ENCODE measurements at places on chromosomes 2 and 18.

- DNase-seq, result no peak
Observed at GRCh38 chr2:79723830-79724229, 211.0 kb downstream of the CTNNA2 start.

DNA sequence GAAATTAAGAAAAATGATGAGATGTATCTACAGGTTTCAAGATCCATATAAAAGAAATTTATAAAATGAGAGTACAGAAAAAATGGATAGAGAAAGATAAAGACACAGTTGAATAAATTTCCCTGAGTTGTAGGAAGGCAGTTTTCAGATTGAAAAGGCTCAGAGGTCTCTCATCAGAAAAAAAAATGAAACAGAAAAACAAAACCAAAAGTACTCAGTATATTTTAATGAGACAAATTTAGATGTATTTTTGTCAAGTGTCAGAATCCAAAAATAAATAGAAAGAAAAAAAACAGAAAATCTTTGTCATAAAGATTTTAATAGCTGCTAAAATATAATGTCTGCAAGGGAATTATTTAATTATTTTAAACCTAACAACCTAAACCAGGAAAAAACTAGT lies 520.5 kb downstream of the KCNJ3 start:
- no peak for DNase-seq

DNA sequence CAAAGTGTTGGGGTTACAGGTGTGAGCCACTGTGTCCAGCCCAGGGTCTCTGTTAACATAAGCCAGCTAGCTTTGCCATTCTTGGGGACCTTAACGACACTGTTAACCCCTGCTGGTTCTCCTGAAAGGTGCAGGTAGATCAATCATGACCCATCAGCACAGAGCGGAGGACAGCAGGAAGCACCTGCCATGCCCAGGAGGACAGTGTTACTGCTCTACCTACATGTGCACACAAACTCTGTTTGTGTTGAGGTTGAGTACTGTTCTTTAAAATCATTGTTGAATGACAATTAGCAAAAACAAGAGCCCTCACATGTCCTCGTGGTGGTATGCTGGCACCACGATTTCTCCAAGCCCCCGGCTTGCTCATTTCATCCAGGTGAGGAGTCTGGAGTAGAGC lies 120.9 kb downstream of the FAM210A start:
- DNase-seq, result no peak

DNA sequence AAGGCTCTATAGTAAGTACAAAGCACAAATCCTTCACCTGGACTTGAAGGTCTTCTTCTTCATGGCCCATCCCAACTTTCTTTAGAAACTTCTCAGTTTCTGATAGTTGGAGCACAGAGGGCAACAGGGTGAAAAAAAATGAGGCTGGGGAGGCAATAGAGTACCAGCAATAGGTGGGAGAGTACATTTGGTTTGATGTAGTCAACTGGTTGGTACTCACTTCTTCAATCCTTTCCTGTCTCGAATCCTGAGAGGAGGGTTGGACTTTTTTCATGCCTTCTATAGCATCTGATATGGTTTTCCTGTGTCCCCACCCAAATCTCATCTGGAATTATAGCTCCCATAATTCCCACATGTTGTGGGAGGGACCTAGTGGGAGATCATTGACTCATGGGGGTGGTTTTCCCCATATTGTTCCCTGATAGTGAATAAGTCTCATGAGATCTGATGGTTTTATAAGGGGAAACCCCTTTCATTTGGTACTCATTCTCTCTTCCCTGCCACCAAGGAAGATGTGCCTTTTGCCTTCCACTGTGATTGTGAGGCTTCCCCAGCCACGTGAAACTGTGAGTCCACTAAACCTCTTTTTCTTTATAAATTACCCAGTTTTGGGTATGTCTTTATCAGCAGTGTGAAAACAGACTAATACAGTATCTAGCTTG lies 75.9 kb upstream of the LCLAT1 start:
- DNase-seq, result no peak

DNA sequence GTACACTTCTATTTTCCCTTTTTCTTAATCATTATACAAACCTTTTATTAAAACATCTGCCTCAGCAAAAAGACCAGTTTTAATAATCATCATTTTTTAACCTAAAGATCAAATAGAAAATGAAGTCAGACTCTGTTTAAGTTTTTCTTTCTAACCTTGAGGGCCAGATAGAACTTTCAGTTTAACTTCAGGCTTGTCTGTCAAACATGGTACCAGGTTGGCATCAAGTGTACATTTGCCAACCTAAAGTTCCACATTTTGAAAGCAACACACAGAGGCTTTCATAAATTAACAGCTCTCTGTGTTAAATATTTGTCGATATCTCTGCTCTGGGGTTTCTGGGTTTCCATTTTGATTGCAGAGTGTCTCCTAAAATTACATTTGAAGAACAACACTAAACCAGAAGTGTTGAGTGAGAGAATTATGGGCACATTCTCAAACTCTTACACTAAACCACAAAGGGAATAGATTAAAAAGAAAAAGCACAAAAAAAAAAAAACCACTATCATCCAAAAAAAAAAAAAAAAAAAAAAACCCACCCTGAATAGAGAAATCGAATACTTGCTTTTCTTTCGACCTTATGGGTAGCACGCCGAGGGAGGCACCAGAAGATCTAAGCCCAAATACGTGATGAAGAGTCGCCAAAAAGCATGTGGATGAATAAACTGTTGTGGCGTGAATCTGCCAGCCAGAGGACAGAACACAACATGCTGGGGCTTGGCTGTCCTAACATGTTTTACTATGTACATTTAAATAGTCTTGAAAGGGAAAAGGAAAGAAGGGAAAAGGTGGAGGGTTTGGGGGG lies 166.2 kb downstream of the TCF4 start:
- no peak for DNase-seq

DNA sequence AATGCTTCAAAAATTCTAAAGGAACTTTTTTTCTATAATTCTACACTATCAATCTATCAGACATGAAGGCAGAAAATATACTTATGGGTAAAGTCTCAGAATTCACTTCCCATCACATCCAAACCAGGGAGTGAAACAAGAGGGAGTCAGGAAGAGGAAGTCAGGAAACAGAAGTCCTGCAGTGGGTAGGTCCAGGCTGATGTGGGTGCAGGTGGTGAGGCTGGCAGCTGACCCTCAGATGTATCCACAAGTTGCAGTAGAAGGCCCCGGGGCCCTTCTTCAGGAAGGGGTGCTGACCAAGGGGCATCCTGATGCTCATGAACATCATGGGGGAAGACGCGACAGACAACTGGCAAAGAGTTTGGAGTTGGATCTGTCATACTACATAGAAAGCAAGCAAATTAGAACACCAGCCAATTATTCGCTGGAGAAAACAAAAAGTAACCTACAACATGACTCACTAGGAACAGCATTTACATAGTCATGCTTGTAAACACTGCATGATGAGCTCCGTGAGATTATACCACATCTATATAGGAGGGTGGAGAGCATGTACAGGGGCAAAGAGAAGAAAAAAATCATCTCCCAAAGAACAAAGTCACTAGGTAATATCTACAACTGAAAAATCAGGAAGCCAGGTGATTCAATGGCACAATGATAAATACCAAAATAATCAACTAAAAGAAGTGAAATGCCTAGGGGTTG lies 4.2 kb downstream of the UXS1 start:
- no peak for DNase-seq

DNA sequence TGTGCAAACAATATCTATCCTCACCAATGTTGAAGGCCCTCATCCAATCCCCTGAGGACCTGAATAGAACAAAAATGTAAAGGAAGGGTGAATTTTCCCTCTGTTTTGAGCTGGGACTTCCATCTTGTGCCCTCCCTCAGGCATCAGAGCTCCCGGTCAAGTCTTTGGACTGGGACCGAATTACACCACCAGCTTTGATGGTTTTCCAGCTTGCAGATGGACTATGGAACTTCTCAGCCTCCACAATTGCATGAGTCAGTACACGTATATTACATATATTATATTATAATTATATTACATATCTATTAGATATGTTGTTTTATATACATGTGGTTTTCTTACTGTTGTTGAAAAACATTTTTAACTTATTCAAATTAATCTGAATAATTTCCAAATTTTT lies 496.4 kb downstream of the CMPK2 start:
- no peak for DNase-seq

DNA sequence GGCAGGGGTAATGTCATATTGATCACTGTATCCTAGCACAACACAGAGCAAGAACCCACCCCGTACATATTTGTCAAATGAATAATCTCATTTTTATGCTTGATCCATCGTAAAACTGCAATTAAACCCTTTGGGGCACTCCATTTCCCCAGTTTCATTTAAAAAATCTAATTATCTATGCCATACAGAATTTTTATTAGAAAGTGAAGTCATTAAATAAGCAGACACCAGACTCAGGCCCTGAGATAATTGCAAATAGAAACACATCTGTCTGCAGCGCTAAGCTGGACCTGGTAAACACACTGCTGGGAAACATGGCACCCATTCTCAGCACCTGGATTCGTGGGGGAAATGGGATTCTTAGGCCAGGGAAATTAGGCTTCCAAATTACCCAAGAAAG lies 5.1 kb downstream of the CYRIA start:
- DNase-seq, result no peak

- DNase-seq, result no peak
Observed at GRCh38 chr2:54624591-54625071, 98.8 kb upstream of the EML6 start.

DNA sequence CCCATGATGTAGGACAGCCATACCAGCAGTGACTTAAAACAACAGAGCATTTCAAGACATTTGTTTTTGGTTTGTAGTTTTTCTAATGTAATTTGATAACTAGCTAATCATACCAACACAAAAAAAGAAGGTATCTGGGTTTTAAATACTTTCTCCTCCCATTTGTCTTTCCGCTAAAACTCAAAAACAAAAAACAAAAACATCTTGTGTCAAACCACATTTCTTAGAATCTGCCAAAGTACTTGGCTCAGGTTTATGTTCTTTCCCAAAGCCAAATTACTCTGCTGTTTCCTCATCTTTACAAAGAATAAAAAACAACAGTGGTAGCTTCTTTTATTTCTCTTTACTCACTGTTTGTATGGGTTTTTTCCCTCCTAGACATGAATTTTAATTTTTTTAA lies 71.5 kb downstream of the GREB1L start:
- no peak for DNase-seq

- no peak for DNase-seq
Observed at GRCh38 chr2:143205106-143205764, 76.0 kb downstream of the ARHGAP15 start.

DNA sequence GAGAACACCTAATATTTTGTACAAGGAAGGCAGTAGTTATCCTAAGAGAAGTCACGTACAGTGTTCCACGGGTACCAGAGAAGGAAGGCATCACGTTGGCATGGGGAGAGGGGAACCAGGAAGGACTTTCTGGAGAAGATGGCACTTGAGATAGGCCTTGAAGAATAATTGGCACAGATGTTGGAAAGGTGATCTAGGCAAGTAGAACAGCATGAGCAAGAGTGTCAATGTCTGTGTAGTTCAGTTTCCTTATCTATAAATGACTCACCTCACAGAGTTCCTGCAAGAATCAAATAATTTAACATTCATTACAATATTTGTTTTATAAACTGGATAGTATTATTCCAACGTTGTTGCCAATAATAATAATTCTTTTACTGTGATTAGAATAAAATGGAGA lies 48.3 kb upstream of the BZW1 start:
- DNase-seq, result no peak

DNA sequence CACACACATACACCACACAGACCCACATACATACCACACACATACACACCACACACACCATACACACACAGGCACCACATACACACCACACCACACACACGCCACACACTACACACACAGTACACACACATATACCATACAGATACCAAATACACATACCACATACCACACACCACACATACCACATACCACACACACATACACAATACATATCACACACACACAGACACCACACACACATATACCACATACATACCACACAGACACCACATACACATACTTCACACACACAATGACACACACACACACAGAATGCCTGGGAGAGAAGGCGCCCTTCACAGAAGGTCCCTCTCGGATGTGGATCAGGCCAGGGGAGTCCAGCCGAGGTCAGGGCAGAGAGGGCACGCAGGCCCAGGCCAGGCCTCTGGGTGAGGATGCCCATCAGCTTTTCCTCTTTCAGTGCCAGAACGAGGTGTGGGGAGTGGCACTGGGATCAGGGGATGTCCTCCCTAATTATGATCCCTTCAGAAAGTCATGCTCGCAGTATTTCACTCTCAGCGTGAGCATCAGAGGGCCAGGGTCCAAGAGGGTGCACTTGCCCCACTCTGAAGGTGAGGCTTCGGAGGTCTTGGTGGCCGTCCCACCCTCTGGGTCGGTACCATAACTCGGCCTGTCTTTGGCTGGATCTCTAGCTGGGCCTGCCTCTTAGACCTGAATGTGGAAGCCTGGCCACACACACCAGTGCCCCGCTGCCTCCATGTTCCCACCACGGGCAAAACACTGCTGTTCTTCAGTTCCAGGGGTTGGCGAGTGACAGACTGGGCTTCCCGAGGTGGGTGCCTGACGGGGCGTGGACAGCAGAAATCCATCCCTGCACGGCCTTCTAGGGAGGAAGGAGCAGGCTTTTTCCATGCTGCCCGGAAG lies 70.6 kb upstream of the ODC1 start:
- DNase-seq, result no peak

GRCh38 chr2:97653473-97653872 lies 7.6 kb downstream of the COX5B start:
- DNase-seq, result no peak

DNA sequence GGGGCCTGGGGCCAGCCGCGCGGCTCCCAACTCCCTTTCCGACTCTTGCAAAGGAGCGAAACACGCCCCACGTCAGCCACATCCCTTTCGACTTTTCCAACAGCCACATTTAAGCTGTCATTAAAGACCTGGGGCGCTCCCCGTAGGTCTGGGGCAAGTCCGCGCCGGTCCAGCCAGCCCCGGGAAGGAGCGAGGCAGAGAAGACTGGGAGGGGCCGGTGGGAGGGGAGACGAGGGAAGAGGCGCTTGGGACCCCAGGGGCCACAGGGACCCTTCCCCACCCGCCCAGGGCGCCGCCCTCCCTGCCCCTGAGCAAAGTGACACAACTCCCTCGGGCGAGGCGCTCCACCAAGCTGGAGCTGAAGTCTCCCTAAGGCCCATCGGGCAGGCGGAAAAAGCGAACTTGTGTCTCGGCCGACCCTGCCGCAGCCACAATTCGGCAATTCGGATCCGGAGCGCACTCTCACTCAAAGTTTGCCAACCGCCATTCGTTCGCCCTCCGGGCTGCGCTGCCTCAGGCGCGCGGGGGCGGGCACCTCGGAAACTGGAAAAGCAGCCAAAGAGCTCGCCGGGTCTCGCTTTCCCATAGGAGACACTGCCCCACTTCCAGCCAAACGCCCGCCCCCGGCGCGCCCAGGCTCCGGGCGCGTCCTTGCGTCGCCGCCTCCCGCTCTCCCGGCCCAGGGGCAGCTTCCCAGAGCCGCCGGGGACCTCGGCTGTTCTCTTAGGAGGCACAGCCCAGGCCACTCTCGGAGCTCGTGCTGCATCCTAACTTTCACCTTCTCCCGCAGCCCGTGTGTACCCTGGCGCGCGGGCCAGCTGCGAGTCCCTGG lies 1.1 kb upstream of the KCTD1 start:
- no peak for DNase-seq

- DNase-seq, result no peak
Observed at GRCh38 chr18:31233621-31234275, 71.1 kb upstream of the DSC1 start.
